HFF-Myc (cell line): ENCODE measurements at places on chromosomes 2 and 18.

- no peak for DNase-seq
These were observed 620.6 kb downstream of the IRS1 start for GRCh38 chr2:226179010-226179409.

DNA sequence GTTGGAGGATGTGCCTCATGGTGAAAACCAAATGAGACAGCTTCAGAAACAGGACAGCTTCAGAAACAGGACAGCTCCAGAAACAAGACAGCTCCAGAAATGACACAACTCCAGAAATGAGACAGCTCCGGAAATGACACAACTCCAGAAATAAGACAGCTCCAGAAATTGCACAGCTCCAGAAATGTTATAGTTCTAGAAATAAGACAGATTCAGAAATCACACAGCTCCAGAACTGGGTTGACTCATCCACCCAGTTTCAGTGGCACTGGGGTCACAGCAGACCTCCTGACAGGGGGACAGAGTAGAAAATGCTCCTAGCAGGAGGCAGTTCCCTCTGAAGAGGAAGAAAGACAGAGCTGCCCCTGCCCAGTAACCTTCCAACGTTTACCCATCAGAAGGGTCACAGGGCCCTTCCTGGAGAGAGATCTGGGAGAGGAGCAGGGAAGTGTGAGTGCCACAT lies 26.9 kb upstream of the COL6A3 start:
- DNase-seq = no peak

GRCh38 chr2:69791045-69791444 lies 38.4 kb upstream of the GMCL1 start:
- DNase-seq = no peak

DNA sequence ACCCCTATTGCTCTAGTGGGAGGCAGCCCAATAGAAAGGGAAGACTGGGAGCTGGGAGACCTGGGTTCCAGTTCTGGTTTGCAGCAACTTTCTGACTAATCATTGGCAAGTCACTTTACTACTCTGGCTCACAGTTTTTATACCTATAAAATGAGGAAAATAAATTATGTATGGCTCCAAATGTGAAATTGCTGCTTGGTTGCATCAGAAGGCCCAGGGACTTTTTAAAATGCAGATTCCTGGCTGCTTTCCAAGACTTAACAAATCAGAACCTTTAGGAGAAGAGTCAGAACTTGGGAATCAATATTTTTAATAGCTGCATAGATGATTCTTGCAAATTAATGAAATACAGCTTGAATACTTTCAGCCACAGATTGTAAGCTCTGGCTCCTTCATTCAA lies 943.9 kb downstream of the EPHA4 start:
- no peak for DNase-seq

- DNase-seq = no peak
These were observed 14.7 kb downstream of the CROCC2 start for GRCh38 chr2:240920783-240921231.
